ENCODE measurements at places on chromosomes 6 and 20.

DNA sequence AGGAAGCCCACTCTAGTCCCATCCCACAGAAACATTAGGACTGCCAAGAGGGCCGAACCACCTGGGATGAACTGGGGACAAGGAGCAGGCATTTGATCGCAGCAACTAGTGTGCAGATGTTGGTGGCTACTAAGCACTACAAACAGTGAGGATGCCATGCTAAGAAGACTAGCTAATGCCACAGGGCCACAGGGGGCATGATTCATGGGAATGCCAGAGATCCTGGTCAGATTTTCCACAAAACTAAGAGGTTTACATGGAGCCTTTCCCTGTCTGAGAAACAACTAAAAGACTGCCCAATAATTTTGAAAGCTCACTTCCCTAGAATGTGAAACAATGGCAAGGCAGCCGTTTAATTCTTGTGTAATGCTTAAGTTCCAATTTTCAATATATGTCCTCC lies 375.9 kb upstream of the PTCHD4 start:
- DNase-seq = no peak

DNA sequence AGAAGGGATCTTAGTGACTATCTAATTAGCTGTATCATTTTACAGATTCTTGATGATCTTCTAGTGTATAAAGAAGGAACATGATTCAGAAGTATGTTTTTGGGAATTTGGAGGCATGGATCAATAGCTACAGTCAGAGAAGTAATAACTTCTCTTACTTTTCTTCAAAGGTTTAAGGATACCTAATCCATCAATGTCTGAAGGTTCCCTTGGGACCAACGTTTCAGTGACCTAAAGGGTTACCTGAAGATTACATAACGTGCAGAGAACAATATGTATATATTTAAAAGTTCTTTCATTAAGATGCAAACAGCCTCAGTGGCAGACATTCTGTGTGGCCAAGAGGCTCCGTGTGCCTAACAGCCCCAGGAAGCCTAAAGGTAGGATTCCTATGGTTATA lies 3.2 kb downstream of the HDAC2 start:
- no peak for DNase-seq

DNA sequence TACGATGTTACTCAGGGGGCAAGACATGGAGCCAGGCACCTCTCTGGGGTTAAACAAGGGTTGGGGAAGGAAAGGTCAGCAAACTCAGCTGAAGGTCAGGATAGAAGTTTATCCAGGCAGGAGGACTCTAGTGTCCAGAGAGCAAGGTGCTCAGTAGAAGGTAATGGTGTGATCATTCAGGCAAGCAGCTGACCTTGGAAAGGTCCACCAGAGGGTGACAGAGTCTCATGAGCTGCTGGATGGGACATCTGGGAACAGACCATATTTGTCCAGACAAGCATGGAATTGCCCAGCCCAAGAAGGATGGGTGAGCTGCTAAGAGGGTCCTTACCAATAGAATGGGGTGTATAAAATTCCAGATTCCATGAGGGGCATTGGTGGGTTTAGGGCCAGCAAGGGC lies 89.5 kb downstream of the MAP3K7 start:
- DNase-seq = no peak

DNA sequence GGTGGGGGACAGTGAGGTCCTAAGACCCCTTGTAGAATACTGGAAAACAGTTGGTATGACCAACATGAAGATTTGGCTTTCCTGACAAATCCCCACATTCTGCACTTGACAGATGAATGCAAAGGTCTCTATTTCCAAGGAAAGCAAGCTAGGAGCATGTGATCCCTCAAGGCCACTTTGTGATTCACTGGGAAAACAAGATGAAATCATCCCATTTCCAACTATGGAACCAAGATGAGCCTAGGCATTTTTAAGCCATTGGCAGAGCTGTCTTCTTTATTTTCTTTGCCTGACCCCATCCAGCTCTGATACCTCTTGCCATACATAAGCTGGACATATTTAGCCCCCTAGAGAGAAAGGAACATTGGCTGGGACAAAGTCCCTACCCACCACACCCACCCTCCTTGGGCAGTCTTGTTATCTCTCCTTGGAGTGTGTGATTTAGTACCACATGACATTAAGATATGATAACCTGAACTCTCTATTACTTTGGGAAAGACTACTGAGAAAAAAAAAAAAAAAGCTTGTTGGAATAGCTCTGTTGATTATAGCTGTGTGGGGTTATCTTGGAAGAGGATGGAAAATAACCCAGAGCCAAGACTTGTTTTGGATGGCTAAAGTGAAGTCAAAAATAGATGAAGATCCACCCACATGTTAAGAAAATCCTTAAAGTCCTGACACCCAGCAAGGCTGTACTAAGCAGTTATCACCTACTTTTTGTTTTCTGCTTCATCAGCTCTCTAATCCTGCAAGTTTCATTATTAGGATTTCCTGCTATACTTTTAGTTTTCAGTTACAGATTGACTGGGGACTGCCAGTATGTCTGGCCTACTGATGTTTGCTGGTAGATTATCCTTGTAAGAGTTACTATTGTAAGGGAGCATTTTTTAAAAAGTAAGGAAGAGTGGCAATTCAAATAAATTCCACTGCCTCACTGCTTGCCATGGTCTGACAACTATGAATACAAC lies 90.1 kb upstream of the PREP start:
- DNase-seq = peak; percentile 65

DNA sequence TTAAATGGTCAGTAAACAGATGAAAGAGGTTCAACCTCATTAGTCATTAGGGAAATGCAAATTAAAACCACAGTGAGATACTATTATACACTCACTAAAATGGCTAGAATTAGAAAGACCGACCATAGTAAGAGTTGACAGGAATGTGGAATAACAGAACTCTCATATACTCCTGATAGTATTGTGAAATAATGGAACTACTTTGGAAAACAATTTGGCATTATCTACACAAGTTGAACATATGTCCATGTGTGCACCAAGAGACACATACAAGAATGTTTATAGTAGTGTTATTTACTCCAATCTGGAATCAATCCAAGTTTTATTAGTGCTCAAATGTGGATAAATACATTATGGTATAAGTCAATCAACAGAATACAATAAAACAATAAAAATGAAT lies 59.6 kb downstream of the AK9 start:
- no peak for DNase-seq

GRCh38 chr6:144298194-144298593 lies 13.1 kb downstream of the UTRN start:
- no peak for DNase-seq

- peak; percentile 31 for DNase-seq
Measured at GRCh38 chr20:50330504-50331313, 140.1 kb downstream of the CEBPB start.

- DNase-seq = peak; percentile 55
Measured at GRCh38 chr20:33893314-33893713, 82.2 kb downstream of the CHMP4B start.

DNA sequence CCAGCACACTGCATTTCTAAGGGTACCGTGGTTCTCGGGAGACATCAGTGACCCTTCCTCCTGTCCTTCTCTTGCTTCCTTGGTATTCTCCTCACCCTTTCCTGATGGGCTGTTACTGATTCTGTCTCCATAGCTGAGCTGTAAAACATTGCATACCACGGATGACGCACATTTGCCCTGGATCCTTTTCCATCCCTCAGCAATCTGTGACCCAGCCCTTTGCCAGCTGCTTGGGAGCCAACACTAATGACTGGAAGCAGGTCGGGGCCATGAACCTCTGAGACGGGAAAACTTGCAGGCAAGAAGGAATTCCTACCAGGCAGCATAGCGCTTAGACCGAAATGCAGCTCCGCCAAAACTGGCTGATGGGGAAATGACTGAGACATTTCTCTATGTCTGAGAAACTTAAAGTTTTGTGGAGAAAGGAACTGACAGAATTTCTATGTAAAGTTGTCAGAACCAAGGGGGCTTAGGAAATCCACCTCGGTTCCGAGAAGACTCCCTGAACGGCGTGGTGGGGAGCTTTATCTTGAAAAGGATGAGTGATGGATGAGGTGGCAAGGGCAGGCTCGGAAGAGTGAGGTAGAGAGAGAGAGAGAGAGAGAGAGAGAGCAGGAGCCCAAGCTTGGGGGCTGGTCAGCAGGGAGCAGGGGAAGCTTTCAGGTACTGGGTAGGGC lies 19.2 kb downstream of the TUBB2B start:
- DNase-seq = peak; percentile 91

- DNase-seq = no peak
Measured at GRCh38 chr6:166032366-166033200, 135.1 kb downstream of the TBXT start.

DNA sequence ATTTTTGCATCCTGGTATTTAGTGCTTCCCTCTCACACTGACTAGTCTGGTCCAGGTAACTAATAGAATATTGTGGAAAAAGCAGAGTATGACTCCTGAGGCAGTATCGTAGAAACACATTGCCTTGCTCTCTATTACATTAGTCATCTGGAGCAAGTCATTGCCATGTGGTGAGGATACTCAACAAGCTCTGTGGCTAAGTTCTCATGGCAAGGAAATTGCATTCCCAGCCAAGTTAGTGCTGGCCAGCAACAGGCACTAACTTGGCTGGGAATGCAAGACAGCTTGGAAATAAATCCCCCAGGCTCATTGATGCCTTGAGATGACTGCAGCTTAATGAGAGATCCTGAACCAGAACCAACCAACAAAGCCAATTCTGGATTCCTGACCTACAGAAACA lies 39.7 kb upstream of the HTR1B start:
- DNase-seq = peak; percentile 94

GRCh38 chr20:4490045-4490444 lies 231.7 kb upstream of the PRND start:
- DNase-seq = no peak

DNA sequence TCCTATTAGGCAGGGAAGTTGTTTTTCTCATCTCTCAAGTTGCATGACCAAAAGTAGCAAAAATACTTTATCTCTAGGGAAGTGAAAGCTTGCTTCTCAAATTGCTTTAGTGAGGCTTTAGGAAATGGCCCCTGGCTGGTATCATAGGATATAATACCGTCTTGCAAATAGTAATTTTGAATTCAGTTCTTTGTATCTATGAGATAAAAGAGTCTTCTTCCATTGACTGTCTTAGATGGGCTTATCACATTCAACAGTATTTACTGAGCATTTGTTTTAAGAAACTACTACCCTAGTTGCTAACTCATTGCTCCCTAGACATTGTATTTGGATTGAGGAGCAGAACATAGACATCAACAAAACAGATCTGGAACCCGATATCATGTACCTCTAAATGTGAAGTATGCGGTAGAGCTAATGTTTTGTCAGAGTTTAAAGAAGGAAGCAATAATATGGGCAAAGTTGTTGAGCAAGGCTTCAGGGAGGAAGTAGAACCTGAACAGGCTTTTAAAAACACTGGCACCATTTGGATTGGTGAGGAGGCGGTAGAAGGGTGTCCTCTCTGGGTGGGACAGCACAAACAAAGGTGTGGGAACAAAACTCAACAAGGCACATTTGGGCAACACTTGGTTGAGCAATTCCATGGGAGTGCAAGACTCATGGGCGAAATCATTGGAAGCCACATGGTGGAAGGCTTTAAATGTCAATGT lies 101.5 kb downstream of the SGK1 start:
- no peak for DNase-seq

GRCh38 chr6:135018941-135019340 lies 35.7 kb downstream of the HBS1L start:
- DNase-seq = no peak

DNA sequence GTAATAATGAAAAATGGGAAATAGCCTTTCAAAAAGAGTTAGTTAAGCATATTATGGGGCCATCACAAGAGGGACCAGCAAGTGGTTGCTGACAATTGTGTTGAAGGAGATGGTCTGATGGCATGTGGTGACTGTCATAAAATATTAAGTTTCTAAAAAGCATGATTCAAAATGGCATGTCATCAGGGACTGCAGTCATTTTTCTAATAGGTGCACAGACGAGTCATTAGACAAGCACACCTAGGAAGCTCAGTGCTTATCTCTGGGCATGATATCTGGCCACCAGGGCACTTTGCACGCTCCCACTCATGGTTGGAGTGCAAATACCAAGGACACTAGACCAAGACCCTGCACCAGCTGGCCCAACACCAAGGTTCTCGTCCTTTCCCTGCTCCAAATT lies 226.5 kb downstream of the ANKRD60 start:
- DNase-seq = no peak
